ENCODE measurements at places on chromosomes 6 and 20.

DNA sequence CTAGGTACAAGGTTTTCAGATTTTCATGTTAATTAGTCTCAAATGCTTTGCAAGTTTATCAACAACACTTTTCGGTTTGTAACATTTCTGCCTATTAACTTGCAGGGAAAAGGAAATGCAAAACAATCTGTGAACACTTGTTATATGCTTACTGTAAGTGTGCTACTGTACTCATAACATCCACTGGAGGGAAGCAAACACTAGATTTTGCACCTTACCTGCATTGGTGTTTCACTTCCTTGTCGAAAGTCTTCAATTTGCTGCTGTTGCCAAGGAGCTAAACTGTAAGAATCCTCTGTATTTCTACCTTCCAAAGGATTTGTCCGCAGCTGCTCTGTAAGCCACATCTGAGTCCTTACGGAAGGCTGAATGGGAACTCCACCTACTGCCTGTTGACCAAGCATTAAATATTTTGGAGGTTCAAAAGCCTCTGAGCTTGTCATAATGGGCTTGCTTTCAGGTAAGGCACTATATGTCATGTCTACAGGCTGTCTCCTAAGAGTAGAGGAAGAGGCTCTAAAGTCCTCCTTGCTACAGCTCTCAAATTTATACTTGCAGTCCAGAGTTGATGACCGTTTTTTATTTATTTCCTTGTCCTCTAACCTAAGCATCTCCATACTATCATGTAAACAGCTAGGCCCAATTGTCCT, 17.3 kb downstream of the PLN start:
- no peak for DNase-seq

DNA sequence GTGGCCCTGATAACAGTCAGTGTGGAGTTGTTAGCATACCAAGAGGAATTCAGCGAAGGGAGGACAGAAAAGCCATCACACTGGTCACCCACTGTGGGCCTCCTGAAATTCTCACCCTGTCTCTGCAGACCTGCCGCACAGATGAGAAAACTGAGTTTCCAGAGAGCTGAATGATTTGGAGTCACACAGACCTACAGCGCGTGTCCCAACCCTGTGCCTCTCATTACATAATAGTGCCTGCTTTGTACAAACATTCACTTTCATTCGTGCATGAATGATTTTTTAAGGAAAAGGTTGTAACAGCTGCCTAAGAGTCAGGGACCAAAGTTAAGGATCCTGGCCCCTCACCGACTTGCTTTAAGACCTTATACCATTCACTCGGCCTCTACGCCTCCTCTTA, 62.7 kb downstream of the THBS2 start:
- no peak for DNase-seq

GRCh38 chr20:64244281-64244805, 11.2 kb upstream of the PCMTD2 start:
- no peak for DNase-seq

DNA sequence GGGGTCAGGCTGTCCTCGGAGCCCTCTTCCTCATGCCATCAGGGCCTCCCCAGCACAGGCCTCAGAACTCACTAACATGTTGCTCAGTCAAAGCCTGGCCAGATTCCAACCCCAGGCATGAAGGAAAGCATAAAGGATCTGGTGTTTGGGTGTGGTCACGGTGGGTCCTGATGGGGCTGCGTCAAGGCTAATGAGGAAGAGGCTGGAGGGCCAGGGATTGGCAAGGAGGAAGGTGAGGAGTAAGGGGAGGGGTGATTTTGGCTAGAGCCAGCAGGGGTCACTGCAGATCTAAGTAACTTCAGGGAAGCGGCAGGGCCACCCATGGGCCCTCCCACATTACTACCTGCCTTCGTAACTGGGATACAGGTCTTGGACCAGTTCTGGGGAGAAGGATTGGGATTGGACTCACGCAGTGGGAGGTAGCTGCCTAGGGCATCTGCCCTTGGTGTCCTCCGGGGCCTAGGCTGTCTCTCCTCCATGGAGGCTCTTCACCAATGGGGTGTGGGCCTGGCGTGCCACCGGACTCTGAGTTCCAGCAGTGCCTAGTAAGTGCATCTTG, 36.2 kb upstream of the MRPS18A start:
- peak; percentile 60 for DNase-seq
